NCI-H774 (cell line): ENCODE measurements at places on chromosomes 5 and 9.

DNA sequence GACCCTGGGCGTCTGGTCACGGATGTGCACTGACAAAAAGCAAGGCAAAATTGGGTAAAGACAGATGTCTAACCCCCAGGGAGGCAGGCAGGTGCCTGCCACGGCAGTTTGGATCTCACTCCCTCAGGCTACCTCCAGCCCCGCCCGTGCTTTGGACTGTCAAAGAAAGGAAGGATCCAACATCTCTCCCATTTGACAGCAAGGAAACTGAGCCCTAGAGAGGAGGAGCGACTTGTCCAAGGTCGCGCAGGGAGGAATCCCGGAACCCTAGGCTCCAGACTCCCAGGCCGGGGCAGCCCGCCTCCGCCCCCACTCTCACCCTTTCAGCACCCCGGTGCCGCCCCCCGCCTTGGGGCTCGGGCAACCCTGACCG is 376 bp downstream of the GOLGA1 start:
- peak; percentile 68 for DNase-seq

DNA sequence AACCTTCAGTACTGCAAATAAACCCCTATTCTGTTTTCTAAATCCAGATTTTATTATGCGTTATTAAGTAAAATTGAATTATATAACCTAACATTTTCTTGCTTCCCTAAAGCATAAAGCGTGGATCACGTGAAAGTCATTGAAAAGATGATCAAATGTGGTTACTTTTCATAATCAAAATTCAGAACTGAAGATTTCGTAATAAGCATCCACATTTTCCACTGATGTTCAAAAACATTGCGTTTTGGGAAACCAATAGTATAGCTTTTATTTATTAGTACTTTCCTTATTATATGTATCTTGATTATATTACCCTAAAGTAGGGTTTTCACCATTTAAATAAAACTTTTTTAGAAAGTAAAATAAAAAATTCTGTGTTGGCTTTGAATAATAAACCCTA is 1.8 kb downstream of the SLF1 start:
- DNase-seq: no peak

DNA sequence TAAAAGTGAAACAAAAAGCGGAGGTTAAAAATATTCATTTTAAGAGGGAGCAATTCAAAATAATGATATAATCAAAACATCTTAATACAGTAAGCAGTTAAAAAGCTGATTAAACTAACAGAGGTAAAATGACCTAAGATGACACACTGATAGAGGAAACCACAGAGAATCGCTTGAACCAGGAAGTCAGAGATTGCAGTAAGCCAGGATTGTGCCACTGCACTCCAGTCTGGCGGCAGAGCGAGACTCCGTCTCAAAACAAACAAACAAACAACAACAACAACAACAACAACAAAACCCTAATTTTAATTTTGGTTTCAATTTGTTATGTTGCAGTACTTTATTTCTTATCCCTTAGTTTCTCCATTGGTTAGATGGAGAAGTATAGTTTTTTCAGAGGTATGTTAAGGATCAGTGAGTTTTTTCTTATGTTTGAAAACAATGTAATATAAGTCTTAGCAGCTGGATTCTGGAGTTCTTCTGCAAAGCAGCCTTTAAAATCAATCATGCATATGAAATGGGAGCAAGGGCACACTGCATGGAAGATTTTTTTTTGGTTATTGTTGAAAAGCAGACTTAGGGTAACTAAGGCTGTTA is 58.5 kb downstream of the MLANA start:
- peak; percentile 46 for DNase-seq

- no peak for DNase-seq
These were observed 14.3 kb upstream of the NR4A3 start for GRCh38 chr9:99807276-99807852.

GRCh38 chr5:155938051-155938450 is 388.9 kb upstream of the SGCD start:
- DNase-seq: no peak

- no peak for DNase-seq
These were observed 22.2 kb downstream of the C9orf152 start for GRCh38 chr9:110185806-110186205.

DNA sequence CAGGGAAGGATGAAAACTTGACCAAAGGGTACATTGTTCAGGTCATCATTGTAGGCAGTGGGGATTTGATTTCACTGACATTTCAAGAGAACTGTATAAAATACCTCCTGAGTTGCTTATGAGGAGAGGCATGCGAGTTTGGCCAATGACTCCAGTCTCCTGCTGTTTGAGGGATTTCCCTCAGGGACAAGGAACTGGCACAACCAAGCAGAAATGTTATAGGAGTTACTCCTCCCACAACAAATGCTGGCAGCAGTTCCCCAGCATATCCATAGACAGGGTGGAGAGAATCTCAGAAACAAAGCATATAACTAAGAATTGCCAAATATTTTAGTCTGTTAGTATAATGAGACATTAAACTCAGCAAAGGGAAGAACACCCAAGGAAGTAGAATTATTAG is 47.2 kb upstream of the FBXL7 start:
- DNase-seq: no peak
